ENCODE measurements at places on chromosomes 4 and X. TPM values are rescaled to one million over a fixed set of nuclear protein-coding genes. Genes with fewer than 3 reads are reported as not detected.

DNA sequence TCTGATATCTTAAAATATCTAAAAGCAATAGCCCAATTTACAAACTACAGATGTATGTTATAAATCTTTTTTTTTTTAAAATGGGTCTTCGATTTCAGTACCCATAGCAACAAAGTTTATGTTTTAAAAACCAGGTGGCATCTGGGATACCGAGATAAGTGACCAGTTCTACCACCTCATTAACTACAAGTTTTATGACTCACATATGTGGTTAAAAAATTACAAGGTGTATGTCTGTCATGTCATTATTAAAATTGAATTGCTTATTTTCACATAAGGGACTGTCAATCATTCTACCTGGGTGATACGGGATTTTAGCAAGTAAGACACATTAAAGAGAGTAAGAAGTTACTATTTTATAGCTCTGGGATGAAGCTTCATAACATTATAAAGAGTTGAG lies 192.0 kb upstream of the ETNPPL start:
- H3K36me3 ChIP-seq: no peaks in the 10 kb centered on the region
- DNase-seq: no peak
- no peaks in the 10 kb centered on the region for H3K4me1 ChIP-seq
- H3K4me3 ChIP-seq: no peak overlapping the region

GRCh38 chr4:89162496-89162895 lies 51.2 kb downstream of the TIGD2 start:
- no peaks in the 10 kb centered on the region for H3K36me3 ChIP-seq
- peaks cover 6% of the 10 kb centered on the region for H3K27me3 ChIP-seq
- H3K4me3 ChIP-seq: no peak overlapping the region
- no peak overlapping the region for H3K27ac ChIP-seq

HEPH gene
- 0.22 TPM for total RNA-seq

GAB3 gene
- total RNA-seq: 6.2 TPM

DNA sequence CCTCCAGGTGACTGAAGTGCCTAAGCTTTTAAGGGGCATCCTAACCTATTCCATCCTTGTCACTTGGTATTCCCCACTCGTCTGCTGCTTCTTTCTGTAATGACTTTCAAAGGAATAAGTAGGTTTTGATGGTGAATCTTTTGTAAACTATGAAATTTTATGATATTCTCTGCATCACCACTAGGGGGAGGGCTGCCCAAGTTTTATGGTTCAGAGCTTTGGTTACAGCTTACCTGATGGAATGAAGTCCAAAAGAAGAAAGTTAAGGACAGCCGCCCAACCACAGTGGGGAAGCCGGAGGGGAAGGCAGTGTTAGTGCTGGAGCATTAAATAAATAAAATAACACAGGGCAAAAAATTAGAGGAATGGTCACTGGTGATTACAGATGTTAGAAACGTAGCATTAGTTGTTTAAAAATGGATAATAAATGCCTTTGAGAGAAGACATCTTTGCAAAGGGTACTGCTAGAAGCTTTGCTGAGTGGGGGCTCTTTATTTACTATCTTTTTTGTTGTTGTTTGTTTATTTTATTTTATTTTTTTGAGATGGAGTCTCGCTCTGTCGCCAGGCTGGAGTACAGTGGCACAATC lies 204.9 kb downstream of the GBA3 start:
- peak; percentile 6 for DNase-seq
- peaks cover 7% of the 10 kb centered on the region for H3K27me3 ChIP-seq
- no peaks in the 10 kb centered on the region for H3K4me1 ChIP-seq
- no peak overlapping the region for H3K27ac ChIP-seq
- H3K4me3 ChIP-seq: no peak overlapping the region

- DNase-seq: no peak
- H3K27me3 ChIP-seq: no peaks in the 10 kb centered on the region
- H3K4me1 ChIP-seq: no peaks in the 10 kb centered on the region
- H3K4me3 ChIP-seq: no peak overlapping the region
- no peak overlapping the region for H3K27ac ChIP-seq
Measured at GRCh38 chr4:33085709-33086108, 2365.5 kb downstream of the PCDH7 start.

INTU gene
- 0.12 TPM for total RNA-seq

SLC6A14 gene
- not detected for total RNA-seq

- no peak overlapping the region for H3K4me3 ChIP-seq
- no peaks in the 10 kb centered on the region for H3K27me3 ChIP-seq
- peak; percentile 9 for DNase-seq
- no peaks in the 10 kb centered on the region for H3K36me3 ChIP-seq
- H3K27ac ChIP-seq: no peak overlapping the region
- no peaks in the 10 kb centered on the region for H3K4me1 ChIP-seq
Measured at GRCh38 chr4:11765849-11766453, 337.3 kb upstream of the HS3ST1 start.

DNA sequence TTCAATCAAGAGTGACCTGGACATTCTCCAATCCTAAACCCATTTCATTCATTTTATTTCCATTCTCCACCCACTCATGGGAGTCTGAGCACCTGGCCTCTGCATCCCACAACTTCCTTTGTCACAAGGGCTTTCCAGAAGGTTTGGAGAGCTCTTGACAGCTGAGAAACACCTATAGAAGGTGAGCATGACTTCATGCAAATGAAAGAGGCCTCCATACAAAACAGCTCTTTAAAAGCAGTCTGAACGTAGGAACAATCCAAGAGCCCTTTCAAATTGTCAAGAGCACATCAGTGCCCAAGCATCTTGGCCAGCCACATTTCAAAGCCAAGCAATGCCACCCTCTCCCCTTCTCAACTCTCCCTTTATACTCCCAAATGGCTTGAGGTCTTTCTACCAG lies 74.9 kb upstream of the RAP2C start:
- H3K27ac ChIP-seq: no peak overlapping the region
- no peak overlapping the region for H3K4me3 ChIP-seq
- DNase-seq: no peak
- H3K27me3 ChIP-seq: peaks cover 19% of the 10 kb centered on the region

DNA sequence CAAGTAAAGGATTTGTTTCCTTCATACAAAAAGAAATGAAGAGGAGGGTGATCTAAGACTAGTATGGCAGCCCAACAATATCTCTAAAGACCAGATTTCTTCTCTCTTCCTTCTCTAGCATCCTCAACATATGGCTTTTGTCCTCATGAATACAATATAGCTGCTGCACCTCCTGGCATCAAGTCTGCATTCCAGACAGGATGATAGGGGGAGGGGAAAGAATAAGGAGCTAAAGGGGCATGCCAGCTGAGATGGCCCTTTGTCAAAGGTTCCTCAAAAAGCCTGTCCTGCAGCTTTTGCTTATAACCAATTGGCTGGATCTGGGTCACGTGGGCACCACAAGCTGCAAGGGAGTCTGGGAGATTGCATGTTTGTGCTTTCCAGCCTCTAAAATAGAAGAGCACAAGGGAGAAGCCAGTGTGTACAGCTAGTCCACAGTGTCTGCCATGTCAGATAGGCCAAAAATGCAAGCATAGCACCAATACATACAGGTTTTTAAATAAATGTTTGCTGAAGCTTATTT lies 132.6 kb downstream of the BCOR start:
- H3K4me1 ChIP-seq: peaks cover 16% of the 10 kb centered on the region
- no peak for DNase-seq
- H3K27ac ChIP-seq: no peak overlapping the region
- peaks cover 22% of the 10 kb centered on the region for H3K27me3 ChIP-seq
- H3K4me3 ChIP-seq: no peak overlapping the region
- H3K36me3 ChIP-seq: peaks cover 4% of the 10 kb centered on the region

CCDC160 gene
- not detected for total RNA-seq

DNA sequence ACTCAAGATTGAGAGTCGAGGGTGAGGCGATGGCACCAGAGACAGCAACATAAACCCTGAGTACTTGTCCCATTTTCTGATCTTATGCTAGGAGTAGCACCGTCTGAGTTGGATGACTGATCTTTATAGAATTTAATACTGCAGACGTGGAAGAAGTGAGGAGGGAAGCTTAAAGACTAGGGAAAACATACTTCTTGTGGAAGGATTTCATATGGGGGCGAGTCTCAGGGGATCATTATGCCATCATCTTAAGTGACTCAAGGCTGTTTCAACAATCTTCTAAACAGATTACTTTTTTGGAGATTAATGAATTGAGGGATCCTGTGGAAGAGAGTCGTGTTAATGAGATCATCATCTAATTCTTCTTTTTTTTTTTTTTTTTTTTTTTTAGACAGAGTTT lies 17.2 kb upstream of the FAT1 start:
- H3K27ac ChIP-seq: no peak overlapping the region
- no peak for DNase-seq
- no peaks in the 10 kb centered on the region for H3K27me3 ChIP-seq
- no peaks in the 10 kb centered on the region for H3K36me3 ChIP-seq
- H3K4me1 ChIP-seq: no peaks in the 10 kb centered on the region

DNA sequence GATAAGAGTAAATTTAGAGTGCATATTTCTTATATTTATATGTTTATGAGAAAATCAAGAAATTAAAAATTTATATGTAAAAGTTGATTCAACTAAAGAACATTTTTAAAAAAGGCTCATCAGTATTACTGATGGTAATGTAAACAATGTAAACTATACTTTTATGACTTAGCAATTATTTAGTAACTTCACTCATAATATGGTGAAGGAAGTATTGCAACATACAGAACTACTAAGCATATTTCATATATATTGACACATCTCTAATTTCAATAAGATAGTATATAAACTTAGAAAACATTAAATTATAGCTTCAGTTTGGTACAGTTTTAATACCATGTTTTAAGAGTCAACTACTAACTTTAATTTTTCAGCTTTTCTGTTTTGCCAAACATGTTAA lies 512.8 kb upstream of the PCDH7 start:
- no peak for DNase-seq
- no peaks in the 10 kb centered on the region for H3K27me3 ChIP-seq
- H3K27ac ChIP-seq: no peak overlapping the region
- no peaks in the 10 kb centered on the region for H3K36me3 ChIP-seq
- no peaks in the 10 kb centered on the region for H3K4me1 ChIP-seq
- no peak overlapping the region for H3K4me3 ChIP-seq

FREM3 gene
- total RNA-seq: not detected

NWD2 gene
- not detected for total RNA-seq

MAMLD1 gene
- 2.7 TPM for total RNA-seq

DNA sequence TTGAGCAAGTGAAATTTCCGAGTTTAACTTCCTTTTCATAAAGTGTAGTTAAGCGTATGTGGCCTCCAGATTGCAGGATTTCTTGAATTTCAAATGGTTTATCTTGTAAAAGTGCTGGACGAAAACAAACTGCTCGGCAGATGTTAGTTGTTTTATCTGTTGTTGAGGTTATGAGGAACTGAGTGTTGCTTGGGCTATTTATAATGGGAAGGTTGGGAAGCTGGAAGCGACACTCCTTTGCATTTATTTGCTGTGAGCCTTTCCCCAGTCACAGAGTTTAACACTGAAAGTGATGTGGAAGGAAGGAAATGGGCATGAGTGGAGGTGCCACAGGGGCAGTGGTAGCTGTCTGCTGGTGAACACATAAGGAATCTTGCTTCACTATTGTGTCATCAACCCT lies 284.9 kb downstream of the PCDH7 start:
- H3K4me3 ChIP-seq: no peak overlapping the region
- no peak overlapping the region for H3K27ac ChIP-seq
- no peaks in the 10 kb centered on the region for H3K4me1 ChIP-seq
- no peak for DNase-seq
- H3K36me3 ChIP-seq: no peaks in the 10 kb centered on the region
- H3K27me3 ChIP-seq: no peaks in the 10 kb centered on the region

- no peaks in the 10 kb centered on the region for H3K36me3 ChIP-seq
- no peak overlapping the region for H3K4me3 ChIP-seq
- H3K4me1 ChIP-seq: no peaks in the 10 kb centered on the region
- peaks cover 34% of the 10 kb centered on the region for H3K27me3 ChIP-seq
- no peak for DNase-seq
Measured at GRCh38 chrX:11375614-11376119, 82.5 kb downstream of the AMELX start.

GRCh38 chr4:84258905-84259830 lies 239.9 kb downstream of the NKX6-1 start:
- no peaks in the 10 kb centered on the region for H3K4me1 ChIP-seq
- no peak overlapping the region for H3K4me3 ChIP-seq
- H3K36me3 ChIP-seq: peaks cover 2% of the 10 kb centered on the region
- no peaks in the 10 kb centered on the region for H3K27me3 ChIP-seq
- H3K27ac ChIP-seq: no peak overlapping the region
- DNase-seq: no peak

- no peak overlapping the region for H3K4me3 ChIP-seq
- no peaks in the 10 kb centered on the region for H3K4me1 ChIP-seq
- no peaks in the 10 kb centered on the region for H3K36me3 ChIP-seq
- no peak overlapping the region for H3K27ac ChIP-seq
Measured at GRCh38 chrX:85113746-85114145, 110.1 kb downstream of the APOOL start.

GRCh38 chrX:126929071-126929470 lies 109.5 kb downstream of the PRR32 start:
- H3K27ac ChIP-seq: no peak overlapping the region
- no peak for DNase-seq
- H3K4me1 ChIP-seq: no peaks in the 10 kb centered on the region

DNA sequence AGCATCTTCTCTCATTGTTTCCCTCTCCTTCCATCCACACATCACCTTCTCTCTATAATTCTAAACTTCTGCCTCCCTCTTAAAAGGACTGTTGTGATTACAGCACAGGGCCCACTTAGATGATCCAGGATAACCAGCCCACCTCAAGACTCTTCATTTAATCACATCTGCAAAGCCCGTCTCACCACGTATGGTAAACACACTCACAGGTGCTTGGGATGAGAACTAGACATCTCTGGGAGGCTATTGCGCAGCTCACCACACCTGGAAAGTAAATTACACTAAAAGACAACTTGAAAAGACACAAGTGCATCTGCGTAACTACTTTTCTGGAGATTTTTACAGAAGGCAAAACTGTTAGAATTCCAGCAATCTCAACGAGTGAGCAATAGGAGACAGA lies 15.4 kb upstream of the C1QTNF7 start:
- peaks cover 49% of the 10 kb centered on the region for H3K4me1 ChIP-seq
- no peak overlapping the region for H3K4me3 ChIP-seq
- DNase-seq: no peak
- H3K36me3 ChIP-seq: no peaks in the 10 kb centered on the region
- no peak overlapping the region for H3K27ac ChIP-seq

TRIM75 gene
- total RNA-seq: not detected

BEX1 gene
- total RNA-seq: 0.29 TPM

GRCh38 chr4:98648602-98649001 lies 9.8 kb downstream of the TSPAN5 start:
- no peak for DNase-seq
- no peak overlapping the region for H3K27ac ChIP-seq
- H3K27me3 ChIP-seq: no peaks in the 10 kb centered on the region
- H3K4me3 ChIP-seq: no peak overlapping the region
- peaks cover 46% of the 10 kb centered on the region for H3K4me1 ChIP-seq
- peaks cover 5% of the 10 kb centered on the region for H3K36me3 ChIP-seq

All from activated T-cell treated with anti-CD3 and anti-CD28 coated beads, Interleukin-2, amount 50 U/mL, for 72 hours (primary cell).